NB4 (cell line): ENCODE measurements at places on chromosomes 5 and 9.

DNA sequence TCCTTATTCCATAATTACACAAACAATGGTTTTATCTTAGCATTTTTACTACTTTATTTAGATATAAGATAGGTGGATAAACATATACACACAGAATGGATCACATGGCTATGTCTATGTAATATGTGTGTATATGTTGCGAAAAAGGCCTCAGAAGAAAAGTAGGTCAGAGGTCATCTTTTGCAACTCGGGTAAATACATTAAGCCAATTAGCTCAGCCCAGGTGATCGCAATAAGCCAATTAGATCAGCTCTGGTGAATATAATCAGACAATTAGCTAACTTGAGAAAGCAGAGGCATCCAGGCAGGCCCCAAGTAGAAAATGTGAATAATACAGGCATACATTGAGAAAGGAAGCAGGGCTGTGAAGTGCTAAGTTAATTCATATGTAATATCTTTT, 24.3 kb downstream of the SLCO4C1 start:
- DNase-seq: no peak

- DNase-seq: peak; percentile 81
These were observed 3.1 kb upstream of the GNPDA1 start for GRCh38 chr5:142015781-142016533.

DNA sequence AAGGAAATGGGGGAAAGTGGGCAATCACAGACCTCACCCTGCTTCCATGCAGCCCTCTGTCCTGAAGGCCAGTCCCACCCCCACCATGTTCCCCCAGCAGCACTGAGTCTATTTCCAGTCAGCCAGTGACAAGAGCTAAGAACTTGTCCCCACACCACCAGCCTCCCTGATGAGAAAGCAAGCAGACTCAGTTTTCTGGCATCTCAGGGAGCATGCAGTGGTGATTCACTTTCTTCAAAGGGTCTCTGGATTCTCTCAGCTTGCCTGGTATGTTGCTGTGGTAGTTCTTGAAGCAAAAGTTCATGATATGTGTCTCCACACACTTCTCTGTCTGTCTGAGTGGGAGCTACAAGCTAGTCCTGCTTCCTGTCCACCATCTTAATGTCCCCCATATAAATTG, 799.9 kb upstream of the TYRP1 start:
- DNase-seq: no peak

DNA sequence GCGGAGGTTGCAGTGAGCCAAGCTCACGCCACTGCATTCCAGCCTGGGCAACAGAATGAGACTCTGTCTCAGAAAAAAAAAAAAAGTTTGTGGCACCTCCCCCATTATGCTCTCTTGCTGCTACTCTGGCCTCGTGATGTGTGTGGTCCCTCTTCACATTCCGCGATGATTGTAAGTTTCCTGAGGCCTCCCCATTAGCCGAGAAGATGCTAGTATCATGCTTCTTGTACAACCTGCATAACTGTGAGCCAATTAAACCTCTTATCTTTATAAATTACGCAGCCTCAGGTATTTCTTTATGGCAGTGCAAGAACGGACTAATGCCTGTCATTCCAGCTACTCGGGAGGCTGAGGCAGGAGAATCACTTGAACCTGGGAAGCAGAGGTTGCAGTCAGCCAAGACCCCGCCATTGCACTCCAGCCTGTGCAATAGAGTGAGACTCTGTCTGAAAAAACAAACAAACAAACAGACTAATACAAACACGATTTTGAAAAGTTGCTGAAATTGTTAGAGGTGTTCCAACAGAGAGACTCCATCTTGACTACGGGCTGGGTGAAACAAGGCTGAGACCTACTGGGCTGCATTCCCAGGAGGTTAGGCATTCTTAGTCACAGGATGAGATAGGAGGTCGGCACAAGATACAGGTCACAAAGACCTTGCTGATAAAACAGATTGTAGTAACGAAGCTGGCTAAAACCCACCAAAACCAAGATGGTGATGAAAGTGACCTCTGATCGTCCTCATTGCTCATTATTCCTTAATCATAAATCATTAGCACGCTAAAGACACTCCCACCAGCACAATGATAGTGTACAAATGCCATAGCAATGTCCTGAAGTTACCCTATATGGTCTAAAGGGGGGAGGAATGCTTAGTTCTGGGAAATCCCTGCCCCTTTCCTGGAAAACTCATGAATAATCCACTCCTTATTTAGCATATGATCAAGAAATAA, 8.3 kb upstream of the AFF4 start:
- DNase-seq: no peak

GRCh38 chr9:130017076-130017475, 25.9 kb downstream of the FNBP1 start:
- DNase-seq: no peak

- DNase-seq: peak; percentile 22
These were observed 44.8 kb upstream of the PTPN3 start for GRCh38 chr9:109542922-109543321.

- peak; percentile 6 for DNase-seq
These were observed 271.5 kb downstream of the ARRDC3 start for GRCh38 chr5:91111473-91112238.
